GM13976 (cell line): ENCODE measurements at places on chromosomes 13 and 19.

DNA sequence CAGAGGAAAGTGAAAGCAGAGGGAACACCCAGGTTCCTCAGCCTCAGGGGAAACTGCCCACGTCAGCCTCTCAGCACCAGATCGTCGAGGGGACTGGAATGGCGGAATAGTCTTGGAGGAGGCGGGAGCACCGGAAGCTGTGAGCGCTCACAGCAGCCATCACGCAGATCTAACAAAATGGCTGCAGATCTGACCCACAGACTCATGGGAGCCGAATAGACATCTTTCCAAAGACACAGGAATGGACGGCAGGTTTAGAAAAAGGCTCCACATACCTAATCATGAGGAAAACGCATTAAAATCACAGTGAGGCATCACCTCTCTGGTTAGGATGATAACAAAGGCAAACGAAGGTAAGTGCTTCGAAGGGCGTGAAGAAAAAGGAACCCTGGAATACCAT is 11.8 kb upstream of the LILRA2 start:
- DNase-seq = no peak

DNA sequence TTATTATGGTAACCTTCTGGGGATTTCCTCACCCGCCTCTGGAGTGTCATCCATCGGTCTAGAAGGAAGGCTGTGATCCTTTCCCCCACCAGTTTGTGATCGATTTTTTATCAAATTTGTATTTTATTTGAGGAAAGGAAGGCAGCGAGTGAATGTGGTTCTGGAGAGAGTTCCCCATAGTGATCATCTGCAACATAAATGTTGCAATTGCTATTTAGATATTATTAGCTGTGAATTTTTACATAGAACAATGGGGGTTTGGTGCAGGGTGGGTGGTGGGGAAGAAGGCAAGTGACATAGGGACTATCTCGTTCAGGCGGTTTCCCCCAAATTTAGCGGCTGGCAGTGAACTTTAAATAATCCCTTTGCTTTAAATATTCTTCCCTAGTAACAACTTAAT is 1.2 kb downstream of the CDK8 start:
- DNase-seq = no peak

DNA sequence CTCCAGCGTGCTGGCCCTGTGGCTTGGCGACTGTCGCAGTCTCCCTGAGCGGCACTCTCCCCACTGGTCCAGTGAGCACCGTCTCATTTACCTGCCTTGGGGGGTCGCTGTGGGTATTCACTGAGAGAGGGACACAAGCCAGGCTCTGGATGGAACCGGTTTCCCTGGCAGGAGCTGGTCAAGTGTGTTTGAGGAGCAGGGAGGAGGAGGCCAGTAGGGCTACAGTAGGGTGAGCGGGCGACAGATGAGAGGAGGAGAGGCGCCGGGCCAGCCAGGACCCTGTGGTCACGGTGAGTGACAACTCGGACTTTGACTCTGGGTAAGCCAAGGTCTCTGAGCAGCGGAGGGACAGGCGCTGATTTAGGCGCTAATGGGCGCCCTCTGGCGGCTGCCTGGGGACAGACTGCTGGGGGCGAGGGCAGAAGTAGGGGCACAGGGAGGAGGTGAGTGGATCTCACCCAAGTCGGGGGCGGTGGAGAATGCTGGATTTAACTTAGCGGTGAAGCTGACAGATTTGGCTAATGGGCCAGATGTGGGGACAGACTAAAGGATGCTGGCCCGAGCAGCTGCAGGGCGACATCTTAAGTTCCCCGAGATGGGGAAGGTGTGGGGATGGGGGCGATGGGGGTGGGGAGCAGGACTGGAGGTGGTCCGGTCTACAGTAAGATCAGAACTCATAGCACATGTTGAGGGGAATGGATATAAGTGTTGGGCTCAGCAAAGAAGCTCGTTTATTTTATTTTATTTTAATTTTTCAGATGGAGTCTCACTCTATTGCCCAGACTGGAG is 4.7 kb upstream of the PRMT1 start:
- peak; percentile 89 for DNase-seq

GRCh38 chr13:112638157-112638750 is 50.3 kb upstream of the TUBGCP3 start:
- DNase-seq = no peak

DNA sequence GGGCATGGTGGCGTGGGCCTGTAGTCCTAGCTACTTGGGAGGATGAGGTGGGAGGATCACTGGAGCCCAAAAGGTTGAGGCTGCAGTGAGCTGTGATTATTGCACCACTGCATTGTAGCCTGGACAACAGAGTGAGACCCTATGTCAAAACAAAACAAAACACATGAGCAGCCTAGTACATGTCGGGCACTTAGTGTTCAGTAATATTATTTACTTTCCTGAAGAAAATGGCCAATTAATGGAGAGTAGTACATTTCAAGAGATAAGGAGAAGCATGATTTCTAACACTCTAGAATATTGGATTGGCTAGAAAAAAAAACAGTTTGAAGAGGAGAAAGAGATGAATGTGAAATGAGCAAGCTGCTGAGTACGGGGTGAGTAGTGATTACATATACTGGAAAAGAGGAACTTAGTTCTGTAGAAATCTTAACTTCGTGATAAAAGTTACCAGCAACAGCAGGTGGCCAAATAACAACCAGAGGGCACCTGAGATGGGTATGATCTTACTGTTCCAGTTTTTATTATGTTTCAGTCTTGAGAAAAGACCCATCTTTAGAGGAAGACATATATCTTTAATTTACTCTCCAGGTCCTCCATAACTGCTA is 36.2 kb downstream of the SPATA13 start:
- DNase-seq = no peak

- DNase-seq = no peak
Observed at GRCh38 chr19:52188822-52189734, 774 bp upstream of the PPP2R1A start.
